ENCODE measurements at places on chromosomes 6 and 20. TPM values are rescaled to one million over a fixed set of nuclear protein-coding genes. Genes with fewer than 3 reads are reported as not detected.
A peak's percentile ranks its signal among the peaks of the same experiment; 100 is the strongest.

DNA sequence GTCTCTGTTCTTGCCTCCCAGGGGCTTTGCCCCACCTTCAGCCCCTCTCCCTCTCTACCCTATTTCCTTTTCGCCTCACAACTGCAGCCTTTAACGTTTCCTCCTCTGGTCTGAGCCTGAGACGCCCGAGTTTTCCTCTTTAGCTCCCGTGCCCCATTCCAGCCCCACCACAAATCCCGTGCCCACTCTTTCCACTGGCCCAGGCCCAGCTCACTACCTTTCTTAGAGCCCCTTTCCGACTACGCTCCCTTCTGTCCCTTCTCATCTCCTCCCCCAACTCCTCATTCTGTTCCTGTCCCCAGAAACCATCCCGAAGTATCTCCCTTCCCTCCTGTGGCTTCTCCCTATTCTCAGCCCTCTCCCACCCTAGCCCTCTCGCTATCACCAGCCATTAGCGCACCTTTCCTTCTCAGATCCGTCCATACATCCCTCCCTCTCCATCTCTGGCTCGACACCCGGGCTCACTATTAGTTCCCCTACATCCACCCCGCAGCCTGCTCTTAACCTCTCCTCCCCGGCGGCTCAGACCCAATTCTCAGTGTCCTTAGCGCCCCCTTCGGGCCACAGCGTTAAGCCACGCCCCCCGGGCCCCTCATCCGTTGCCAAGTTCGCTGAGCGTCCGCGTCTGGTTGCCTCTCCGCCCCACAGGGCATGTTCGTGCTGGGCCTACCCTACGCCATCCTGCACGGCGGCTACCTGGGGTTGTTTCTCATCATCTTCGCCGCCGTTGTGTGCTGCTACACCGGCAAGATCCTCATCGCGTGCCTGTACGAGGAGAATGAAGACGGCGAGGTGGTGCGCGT is 2.7 kb downstream of the SLC32A1 start:
- peaks cover 63% of the 10 kb centered on the region for H3K4me1 ChIP-seq
- DNase-seq, result peak; percentile 91
- H3K36me3 ChIP-seq, result no peaks in the 10 kb centered on the region
- no peak overlapping the region for H3K27ac ChIP-seq

The FILIP1 gene
- total RNA-seq, result not detected

- H3K36me3 ChIP-seq, result no peaks in the 10 kb centered on the region
- no peaks in the 10 kb centered on the region for H3K27me3 ChIP-seq
- no peaks in the 10 kb centered on the region for H3K4me1 ChIP-seq
- H3K4me3 ChIP-seq, result no peak overlapping the region
Observed at GRCh38 chr6:145497006-145497405, 238.3 kb downstream of the EPM2A start.

- peaks cover 16% of the 10 kb centered on the region for H3K36me3 ChIP-seq
- H3K27me3 ChIP-seq, result no peaks in the 10 kb centered on the region
- H3K4me3 ChIP-seq, result peak overlapping the region; percentile 40
- H3K27ac ChIP-seq, result peak overlapping the region; percentile 76
- H3K4me1 ChIP-seq, result peaks cover 54% of the 10 kb centered on the region
Observed at GRCh38 chr20:17664025-17664633, 17.9 kb downstream of the RRBP1 start.

DNA sequence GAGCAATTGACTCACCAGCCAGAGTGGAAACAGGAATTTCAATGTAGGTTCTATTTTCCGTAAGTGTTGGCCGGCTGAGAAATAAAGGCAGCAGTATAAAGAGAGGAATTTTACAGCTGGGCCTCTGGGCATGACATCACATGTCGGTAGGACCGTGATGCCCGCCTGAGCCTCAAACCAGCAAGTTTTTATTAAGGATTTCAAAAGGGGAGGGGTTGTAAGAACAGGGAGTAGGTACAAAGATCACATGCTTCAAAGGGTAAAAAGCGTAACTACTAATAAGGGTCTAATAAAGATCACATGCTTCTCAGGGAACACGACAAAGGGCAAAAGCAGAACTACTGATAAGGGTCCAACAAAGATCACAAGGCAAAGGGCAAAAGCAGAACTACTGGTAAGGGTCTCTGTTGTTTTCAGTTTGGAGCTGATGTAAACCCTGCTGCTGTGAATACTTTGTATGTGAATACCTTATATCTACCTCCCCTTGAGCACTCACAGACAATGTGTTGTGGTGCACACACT is 9.0 kb upstream of the TULP4 start:
- peaks cover 2% of the 10 kb centered on the region for H3K4me1 ChIP-seq
- DNase-seq, result no peak
- H3K36me3 ChIP-seq, result peaks cover 4% of the 10 kb centered on the region

The SOBP gene
- total RNA-seq, result 1.1 TPM

The RAB44 gene
- total RNA-seq, result not detected
